Thyroid gland (tissue), 4 donors: ENCODE measurements at places on chromosomes 7 and 10. TPM values are rescaled to one million over a fixed set of nuclear protein-coding genes. Genes with fewer than 3 reads are reported as not detected.

Gene RADIL
- 11.1 TPM for total RNA-seq

Gene GIMAP1
- 8.6 TPM for total RNA-seq

Gene ZNF425
- total RNA-seq, result 3.6 TPM

Gene MYH16
- total RNA-seq, result not detected

Gene ACHE
- total RNA-seq, result 1.0 TPM

Gene ZWINT
- total RNA-seq, result 3.5 TPM

Gene UPK3B
- 10.8 TPM for total RNA-seq

Gene MUC3A
- 0.29 TPM for total RNA-seq

DNA sequence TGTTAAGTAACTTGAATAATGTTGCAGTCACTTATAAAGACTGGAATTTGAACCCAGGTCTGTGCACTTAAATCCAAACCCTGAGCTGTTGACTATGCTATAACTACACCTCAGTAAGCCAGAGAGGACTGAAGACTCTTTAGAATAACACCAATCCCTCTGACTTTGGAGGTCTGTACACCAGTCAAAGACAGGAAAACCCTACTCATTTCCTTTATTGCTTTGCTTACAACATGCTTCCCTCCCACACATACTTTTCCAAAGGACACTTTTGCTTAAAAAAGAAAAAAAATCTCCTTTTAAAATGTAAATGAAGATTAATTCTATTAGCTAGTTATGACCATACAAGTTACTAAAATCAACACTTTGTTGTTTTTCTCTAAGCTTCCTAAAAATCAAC is 184.7 kb upstream of the KCTD7 start:
- DNase-seq, result no peak
- H3K4me3 ChIP-seq, result no peak overlapping the region
- no peaks in the 10 kb centered on the region for H3K27me3 ChIP-seq
- no peak overlapping the region for H3K27ac ChIP-seq

GRCh38 chr7:53095731-53096501 is 60.5 kb downstream of the POM121L12 start:
- H3K36me3 ChIP-seq, result no peaks in the 10 kb centered on the region
- H3K4me3 ChIP-seq, result no peak overlapping the region
- H3K4me1 ChIP-seq, result no peaks in the 10 kb centered on the region
- DNase-seq, result no peak

- no peak for DNase-seq
- H3K27ac ChIP-seq, result no peak overlapping the region
- no peaks in the 10 kb centered on the region for H3K4me1 ChIP-seq
- no peak overlapping the region for H3K4me3 ChIP-seq
Observed at GRCh38 chr10:131819241-131820072, 81.4 kb upstream of the PPP2R2D start.

- no peak overlapping the region for H3K4me3 ChIP-seq
- no peaks in the 10 kb centered on the region for H3K27me3 ChIP-seq
- no peaks in the 10 kb centered on the region for H3K36me3 ChIP-seq
- H3K27ac ChIP-seq, result no peak overlapping the region
Observed at GRCh38 chr10:98314532-98315284, 46.7 kb upstream of the LOXL4 start.

- H3K36me3 ChIP-seq, result no peaks in the 10 kb centered on the region
- DNase-seq, result no peak
- H3K4me1 ChIP-seq, result no peaks in the 10 kb centered on the region
- H3K4me3 ChIP-seq, result no peak overlapping the region
- no peak overlapping the region for H3K27ac ChIP-seq
Observed at GRCh38 chr7:152588350-152588749, 87.6 kb downstream of the XRCC2 start.

- peak; percentile 62 for DNase-seq
- no peaks in the 10 kb centered on the region for H3K4me1 ChIP-seq
- no peak overlapping the region for H3K4me3 ChIP-seq
- no peaks in the 10 kb centered on the region for H3K27me3 ChIP-seq
- no peaks in the 10 kb centered on the region for H3K36me3 ChIP-seq
Observed at GRCh38 chr7:49783446-49783845, 10.0 kb downstream of the VWC2 start.

DNA sequence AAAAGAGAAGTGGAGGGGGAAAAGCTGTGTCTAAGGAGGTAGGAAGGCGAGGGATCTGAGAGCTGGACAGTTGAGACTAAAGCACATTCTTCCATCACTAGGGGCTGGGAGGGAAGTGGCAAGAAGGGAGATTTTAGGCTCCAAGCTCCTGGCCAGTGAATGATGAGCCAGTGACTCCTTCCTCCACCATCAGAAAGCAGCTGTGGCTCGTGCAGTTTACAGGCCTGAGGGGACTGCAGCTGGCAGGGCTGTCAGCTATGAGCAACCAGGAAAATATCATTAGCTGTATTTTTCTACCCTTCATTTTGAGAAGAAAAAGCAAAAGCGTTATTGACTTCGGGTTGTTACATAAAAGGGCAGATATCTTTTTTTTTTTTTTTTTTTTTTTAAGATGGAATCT is 60.7 kb downstream of the GPAM start:
- H3K4me1 ChIP-seq, result no peaks in the 10 kb centered on the region
- DNase-seq, result no peak
- no peak overlapping the region for H3K27ac ChIP-seq
- H3K36me3 ChIP-seq, result no peaks in the 10 kb centered on the region
- H3K4me3 ChIP-seq, result no peak overlapping the region

GRCh38 chr10:73366381-73367298 is 8.0 kb upstream of the CFAP70 start:
- H3K27me3 ChIP-seq, result no peaks in the 10 kb centered on the region
- no peak overlapping the region for H3K4me3 ChIP-seq
- H3K4me1 ChIP-seq, result no peaks in the 10 kb centered on the region
- peaks cover 7% of the 10 kb centered on the region for H3K36me3 ChIP-seq
- DNase-seq, result no peak
